NCI-H1105 treated with DMSO at 0.1 percent for 48 hours (cell line): ENCODE measurements at places on chromosomes 2 and 18.

- DNase-seq: no peak
Observed at GRCh38 chr2:205297846-205298245, 384.5 kb upstream of the NRP2 start.

GRCh38 chr2:71801556-71801955 lies 346.1 kb downstream of the CYP26B1 start:
- no peak for DNase-seq

GRCh38 chr18:46426021-46426678 lies 230.9 kb downstream of the LOXHD1 start:
- DNase-seq: no peak

GRCh38 chr2:24711865-24712264 lies 81.3 kb downstream of the PTRHD1 start:
- no peak for DNase-seq

GRCh38 chr18:74631623-74632350 lies 34.1 kb downstream of the ZNF407 start:
- no peak for DNase-seq

DNA sequence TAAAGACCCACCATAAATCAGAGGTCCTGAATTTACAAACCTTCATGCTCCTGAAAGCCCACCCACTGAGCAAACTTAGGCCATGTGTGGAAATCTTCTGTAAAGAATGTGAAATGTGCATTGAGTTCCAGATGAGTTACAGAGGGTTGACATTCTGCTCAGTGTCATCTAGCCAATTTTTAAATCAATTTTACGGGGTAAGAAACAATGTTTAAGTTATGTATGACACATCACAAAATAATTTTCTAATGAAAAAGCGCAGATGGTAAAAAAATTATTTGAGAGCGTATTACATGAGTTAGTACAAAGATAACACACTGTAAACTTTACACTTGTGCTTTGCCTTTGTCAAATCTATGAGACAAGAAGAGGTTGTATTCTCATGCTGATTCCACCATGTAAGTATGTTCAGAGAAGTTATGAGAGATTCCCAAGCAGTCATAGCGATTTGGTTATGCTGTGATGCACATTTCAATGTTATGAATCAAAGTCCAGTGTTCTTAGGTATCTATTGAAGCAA lies 446.3 kb downstream of the ADCYAP1 start:
- DNase-seq: no peak

GRCh38 chr2:123002660-123003248 lies 1022.3 kb upstream of the CNTNAP5 start:
- DNase-seq: no peak

GRCh38 chr2:190682168-190682567 lies 33.3 kb downstream of the NAB1 start:
- no peak for DNase-seq

DNA sequence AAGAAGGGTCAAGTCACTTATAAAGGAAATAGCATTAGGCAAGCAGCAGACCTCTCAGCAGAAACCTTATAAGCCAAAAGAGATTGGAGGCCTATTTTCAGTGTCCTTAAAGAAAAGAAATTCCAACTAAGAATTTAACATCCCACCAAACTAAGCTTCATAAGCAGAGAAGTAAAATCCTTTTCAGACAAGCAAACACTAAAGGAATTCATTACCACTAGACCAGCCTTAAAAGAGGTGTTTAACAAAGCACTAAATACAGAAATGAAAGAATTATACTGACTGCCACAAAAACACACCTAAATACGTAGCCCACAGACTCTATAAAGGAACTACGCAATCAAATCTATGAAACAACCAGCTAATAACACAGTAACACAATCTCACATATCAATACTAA lies 160.4 kb downstream of the EXOC6B start:
- no peak for DNase-seq

- no peak for DNase-seq
Observed at GRCh38 chr18:22428672-22429071, 11.0 kb upstream of the CTAGE1 start.

DNA sequence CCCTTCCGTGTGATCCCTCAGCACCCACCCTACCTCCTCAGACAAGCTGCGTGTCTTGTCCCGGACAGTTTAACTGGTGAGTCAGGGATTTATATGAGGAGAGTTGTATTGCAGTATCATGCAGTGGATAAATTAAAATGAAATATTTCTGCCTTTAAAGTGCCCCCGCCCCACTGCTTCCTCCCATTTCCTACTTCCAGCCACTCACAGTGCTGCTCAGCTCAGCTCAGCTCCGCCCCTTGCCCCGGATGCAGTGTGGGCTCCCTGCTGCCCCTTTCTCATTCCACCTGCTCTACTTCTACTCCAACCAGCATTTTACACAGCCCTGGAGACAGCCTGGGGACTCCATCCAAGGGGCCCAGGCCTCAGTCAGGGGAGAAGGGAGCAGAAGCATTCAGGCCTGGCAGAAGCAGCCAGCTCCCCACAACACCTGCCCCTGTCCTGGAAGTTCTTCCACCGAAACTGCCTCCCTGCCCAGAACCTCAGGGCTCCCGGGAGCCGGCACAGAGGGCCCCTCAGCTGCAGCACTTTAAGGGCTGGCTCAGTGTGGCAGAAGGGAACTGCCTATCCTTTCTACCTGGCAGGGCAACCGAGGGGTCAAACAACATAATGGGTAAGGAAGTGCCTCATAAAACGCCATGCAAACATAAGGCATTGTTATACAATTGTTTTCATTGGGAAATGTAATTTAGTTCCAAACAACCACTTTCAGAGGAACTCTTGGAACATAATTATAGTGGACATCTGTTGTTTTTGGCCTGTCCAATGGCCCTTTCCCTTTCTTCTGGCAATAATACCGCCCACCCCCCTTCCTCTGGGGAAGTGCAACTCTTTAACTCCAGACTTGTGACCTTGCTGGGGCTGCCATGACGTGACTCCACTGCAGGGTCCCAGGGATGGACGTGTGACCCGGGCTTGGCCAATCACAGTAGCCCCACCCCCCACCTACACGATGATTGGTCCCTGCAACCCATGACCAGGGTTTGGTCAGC lies 102.3 kb downstream of the LIPG start:
- DNase-seq: no peak

DNA sequence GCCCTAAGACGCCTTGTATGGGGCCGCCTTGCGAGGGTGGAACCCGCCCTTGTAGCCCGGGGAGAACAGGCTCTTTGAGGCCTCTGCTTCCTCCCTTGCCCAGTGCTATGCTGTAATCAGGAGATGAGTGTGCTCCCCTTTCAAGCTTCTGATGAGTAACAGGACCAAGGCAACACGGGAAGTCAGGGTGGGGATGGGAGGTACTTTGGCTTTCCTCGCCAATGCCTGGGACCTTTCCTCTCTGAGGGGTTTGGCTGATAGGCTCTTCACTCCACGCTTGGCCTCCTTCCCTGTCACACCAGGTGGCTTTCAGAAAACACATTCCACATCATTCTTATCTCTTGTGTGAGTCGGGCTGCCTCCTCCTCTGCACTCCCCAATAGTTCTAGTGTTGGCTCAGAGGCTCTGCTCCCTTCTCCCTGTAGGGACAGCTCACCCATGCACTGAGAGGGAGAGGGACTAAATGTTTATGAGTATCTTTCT lies 223.7 kb upstream of the TRIB2 start:
- DNase-seq: no peak

- no peak for DNase-seq
Observed at GRCh38 chr2:73610111-73610510, 32.1 kb downstream of the NAT8 start.

DNA sequence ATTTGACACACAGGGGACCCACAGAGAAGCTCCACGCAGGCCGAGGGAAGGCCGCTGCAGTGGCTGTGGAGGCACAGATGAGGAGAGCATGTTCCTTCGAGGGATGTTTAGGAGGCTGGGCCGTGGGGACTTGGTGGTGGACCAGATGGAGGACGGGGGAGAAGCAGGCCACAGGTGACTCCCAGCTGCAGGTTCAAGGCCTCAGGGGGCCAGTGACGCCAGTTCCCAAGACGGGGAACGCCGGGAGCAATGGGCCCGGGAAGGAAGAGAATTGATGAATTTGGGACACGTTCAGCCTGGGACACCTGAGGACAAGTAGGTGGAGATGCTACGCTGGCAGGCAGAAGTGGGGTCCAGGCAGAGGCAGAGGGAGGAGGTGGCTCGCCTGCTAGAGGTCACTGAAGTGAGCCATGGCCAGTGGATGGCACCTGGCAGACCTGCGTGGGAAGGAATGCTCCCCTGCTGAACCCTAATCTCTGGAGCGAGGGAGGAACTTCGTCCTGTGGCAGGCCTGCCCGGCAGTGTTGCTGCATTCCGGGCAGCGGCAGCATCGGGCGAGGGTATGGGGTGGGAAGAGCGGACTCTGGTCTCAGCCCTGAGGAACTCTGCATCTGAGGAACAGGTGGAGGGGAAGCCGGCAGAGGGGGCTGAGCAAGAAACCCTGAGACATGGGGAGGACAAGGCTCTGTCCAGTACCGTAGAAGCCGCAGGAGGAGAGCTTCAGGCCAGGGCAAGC lies 25.2 kb upstream of the HPCAL1 start:
- DNase-seq: no peak
